ENCODE measurements at places on chromosomes 1 and 21.

DNA sequence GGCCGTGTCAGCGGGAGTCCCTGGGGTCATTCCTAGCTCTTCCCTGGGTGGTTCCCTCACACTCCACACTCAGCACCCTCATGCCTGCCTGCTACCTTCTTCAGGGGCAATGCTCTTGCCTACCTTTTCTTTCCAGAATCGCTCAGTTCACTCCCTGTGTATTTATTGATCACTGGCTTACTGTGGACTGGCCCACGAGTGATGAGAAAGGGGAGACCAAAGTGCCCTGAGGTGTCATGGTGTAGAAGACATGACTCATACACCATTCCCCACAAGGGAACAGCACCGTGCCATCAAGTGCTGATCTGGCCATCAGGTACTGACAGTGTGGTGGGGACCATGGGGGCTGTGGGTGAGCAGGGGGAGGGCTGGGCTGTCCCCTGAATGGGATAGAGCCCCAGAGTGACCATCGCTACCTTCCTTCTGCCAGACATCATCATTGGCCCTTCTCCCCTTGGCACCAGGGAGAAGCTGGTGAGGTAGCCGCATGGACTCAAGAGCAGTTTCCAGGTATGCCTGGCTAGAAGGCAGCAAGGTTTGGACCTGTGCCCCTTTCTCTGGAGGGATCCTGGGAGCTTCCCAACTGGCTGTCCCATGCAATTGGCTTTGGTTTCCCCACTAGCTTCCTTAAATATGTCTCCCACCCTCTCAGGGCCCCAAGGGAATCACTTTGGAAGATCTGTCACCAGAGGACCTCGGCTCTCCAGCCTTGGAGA, 17.2 kb upstream of the LRRN2 start:
- no peak for DNase-seq

DNA sequence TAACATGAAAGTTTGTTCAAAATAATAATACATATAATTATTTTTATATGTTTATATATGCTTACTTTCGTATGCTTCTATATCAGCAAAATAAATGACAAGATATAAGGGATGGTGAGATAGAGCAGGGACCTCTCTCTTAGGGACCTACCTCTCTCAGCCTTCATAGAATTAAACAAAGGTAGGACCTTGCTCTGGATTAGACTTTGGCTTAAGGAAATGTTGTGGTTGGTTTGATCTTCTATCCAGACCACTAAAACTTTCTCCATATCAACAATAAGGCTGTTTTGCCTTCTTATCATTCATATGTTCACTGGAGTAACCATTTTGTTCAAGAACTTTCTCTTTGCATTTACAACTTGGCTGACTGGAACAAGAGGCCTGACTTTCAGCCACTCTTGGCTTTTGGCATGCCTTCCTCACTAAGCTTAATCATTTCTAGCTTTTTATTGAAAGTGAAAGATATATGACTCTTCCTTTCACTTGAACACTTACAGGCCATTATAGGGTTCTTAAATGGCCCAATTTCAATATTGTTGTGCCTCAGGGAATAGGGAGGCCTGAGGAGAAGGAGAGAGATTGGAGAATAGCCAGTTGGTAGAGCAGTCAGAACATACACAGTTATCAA, 14.4 kb downstream of the FRRS1 start:
- no peak for DNase-seq

- DNase-seq = no peak
Measured at GRCh38 chr21:38927776-38928175, 122.0 kb downstream of the ETS2 start.

DNA sequence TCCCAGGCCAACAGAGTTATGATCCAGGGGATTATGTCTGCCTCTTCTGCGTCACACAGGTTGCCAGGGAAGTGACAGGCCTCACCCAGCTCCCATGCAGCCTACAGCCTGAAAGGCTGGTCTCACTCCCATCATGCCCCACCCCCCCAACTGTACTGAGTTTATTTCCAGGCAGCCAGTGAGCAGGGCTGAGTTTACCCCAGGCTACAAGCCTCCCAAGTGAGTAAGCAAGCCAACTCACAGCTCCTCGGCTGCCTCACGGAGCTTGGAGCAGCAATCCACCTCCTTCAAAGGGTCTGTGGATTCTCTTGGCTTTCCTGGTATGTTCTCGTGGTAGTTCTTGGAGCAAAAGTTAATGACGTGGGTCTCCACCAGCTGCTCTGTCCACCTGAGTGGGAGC, 1147.6 kb upstream of the ADGRL4 start:
- no peak for DNase-seq

All from GM19239 (cell line).